Hematopoietic multipotent progenitor cell (in vitro differentiated cells): ENCODE measurements at places on chromosomes 5 and 9. TPM values are rescaled to one million over a fixed set of nuclear protein-coding genes. Genes with fewer than 3 reads are reported as not detected.

Gene LCN15
- total RNA-seq = not detected

Gene INSL4
- total RNA-seq = not detected

Gene OGN
- total RNA-seq = under 0.01 TPM

Gene GPX8
- total RNA-seq = under 0.01 TPM

Gene PCDHGB1
- total RNA-seq = 0.27 TPM

Gene OMD
- not detected for total RNA-seq

Gene PCDHGB4
- 1.6 TPM for total RNA-seq

Gene NR6A1
- 9.4 TPM for total RNA-seq

Gene SPINK14
- not detected for total RNA-seq

Gene MAP1B
- 0.54 TPM for total RNA-seq

Gene KIF4B
- not detected for total RNA-seq

Gene PCDHB7
- total RNA-seq = under 0.01 TPM

Gene MTX3
- total RNA-seq = 3.0 TPM

Gene ANGPTL2
- total RNA-seq = under 0.01 TPM

Gene FOXD4L6
- total RNA-seq = under 0.01 TPM

Gene F2R
- 66.5 TPM for total RNA-seq

Gene ASTN2
- total RNA-seq = 1.3 TPM

Gene FAM153A
- total RNA-seq = 0.27 TPM

Gene CDH9
- total RNA-seq = 2.7 TPM

Gene SH3TC2
- 2.2 TPM for total RNA-seq
